ENCODE measurements at places on chromosomes 11 and 22.

- DNase-seq = no peak
Observed at GRCh38 chr11:104565583-104565961, 332.7 kb downstream of the CASP12 start.

- DNase-seq = no peak
Observed at GRCh38 chr11:77310721-77311120, 9.2 kb upstream of the GDPD4 start.

DNA sequence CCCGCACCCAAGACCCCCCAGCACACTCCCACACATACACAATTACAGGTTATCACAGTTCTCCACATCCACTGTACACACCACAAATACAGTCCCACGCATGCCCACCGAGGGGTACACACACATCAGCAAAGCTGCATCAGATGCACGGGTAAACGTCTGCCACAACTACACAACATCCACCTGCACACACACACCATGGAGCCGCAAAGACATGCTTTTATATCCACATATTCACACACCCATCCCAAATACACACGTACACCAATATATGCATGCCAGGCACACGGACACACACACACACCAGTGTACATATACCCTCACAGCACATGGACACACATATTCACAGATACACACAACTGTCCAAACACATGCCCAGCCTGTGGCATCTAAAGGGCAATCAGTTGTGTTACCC is 5.4 kb upstream of the KCNJ4 start:
- DNase-seq = no peak

- peak; percentile 43 for DNase-seq
Observed at GRCh38 chr11:57482782-57483561, 22.6 kb downstream of the RTN4RL2 start.

- DNase-seq = no peak
Observed at GRCh38 chr22:50443801-50444625, 30.8 kb downstream of the SBF1 start.

- no peak for DNase-seq
Observed at GRCh38 chr22:36492109-36492508, 10.7 kb upstream of the TXN2 start.

DNA sequence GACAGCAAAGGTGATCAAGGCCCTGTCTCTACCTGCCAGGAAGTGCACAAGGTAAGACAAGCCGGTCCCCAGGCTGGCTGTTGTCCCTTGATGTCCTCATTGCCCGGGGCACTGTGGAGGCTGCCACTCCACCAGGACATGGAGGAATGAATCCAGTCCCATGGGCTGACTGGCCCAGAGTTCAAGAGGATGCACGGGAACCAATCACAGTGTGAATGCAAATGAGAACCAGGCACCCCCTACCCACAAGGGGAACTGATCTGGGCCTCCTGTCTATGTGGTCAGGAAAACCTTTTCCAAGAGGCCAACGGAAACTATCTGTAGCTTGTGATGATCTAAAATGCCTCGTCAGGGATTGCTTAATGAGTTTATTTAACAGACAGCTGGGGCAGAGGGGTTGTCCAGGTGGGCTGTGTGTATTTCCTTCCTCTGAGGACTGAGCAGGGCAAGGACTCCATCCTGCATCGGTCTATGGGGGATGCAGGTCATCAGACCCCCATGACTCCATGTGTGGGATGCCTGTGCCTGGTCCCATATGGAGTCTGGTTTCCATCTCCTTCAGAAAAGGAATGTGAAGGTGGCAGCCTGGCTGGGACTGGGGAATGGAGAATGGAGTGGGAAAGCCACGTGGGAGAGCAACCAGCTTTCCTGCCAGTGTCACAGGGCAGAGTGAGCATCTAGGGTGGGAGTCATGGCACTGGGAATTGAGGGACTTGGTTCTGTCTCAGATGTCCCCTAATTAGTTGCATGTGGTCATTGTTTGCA is 60.5 kb downstream of the CD82 start:
- no peak for DNase-seq

GRCh38 chr11:63551091-63551888 is 11.9 kb downstream of the PLAAT2 start:
- DNase-seq = no peak

DNA sequence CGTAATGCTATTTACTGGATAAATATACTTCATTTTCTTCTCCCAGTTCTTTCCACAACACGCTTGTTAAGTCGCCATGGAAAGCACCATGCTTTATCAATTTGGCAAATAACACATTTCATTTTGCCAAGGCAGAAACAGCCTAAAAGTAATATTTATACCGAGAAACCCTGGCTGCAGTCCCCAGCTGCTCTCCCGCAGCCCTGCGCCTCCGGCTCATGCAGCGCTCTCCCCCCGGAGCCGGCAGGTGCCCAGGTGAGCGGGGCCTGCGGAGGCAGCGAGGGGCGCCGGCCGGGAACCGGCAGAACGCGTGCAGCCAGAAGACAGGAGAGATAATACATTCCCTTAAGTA is 681 bp upstream of the ARHGEF12 start:
- no peak for DNase-seq

DNA sequence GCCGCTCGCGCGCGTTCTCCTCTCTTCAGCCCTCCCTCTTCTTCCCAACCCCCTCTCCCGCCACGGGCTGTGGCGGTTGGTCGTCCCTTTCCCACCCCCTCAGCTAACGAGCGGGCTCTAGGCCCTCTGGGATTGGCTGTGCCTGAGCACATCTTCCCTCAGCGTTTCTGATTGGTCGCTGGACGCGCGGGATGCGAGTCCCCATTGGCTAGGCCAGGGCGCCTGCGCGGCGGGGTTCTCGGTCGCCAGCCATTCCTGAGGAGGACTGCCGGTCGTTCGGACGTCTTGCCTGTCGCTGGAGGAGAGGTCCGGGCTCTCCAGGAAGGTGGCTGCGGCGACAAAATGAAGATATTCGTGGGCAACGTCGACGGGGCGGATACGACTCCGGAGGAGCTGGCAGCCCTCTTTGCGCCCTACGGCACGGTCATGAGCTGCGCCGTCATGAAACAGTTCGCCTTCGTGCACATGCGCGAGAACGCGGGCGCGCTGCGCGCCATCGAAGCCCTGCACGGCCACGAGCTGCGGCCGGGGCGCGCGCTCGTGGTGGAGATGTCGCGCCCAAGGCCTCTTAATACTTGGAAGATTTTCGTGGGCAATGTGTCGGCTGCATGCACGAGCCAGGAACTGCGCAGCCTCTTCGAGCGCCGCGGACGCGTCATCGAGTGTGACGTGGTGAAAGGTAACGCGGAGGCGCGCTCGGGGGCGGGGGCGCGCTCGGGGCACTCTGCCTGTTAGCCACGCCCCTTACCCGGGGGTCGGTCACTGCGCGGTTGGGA is at the start of gene RBM14:
RBM14 (plus strand) TSS at position 252 of the 776 bp plus-strand sequence; CDS start at position 343, 91 bp downstream.
- peak; percentile 98 for DNase-seq

DNA sequence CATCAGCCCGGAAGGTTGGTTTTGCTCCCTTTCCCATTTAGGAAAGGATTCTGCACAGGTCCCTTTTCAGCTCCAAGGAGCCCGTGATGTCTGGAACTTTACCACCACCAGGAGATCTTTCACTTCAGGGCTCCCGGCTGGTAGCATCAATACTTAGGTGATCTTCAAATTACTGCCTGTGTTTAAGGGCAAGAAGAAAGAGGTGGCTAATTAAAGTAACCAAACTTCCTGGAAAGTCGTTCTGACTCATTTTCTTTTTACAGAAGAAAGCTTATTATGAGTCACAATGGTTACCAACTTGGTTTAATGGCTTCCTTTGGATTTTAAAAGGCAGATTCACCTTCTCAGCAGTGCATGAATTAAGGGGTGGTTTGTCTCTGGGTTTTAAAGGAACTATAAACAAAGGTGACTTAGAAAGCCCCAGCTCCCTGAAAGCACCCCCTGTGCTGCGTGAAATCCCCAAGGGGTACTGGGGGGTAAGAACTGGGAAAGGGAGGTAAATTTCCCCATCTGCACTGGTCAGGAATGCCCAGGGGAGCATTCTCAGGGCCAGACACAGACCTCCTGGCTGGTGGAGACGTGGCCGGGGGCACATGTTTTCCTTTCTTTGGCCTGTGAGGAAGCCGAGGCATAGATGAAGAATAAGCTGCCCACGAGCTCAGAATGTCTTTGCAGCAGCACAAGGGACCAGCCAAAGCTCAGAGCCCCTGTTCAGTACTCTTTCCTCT is 8.8 kb downstream of the POU2F3 start:
- DNase-seq = no peak

- DNase-seq = no peak
Observed at GRCh38 chr11:108148556-108148955, 27.2 kb downstream of the ACAT1 start.

DNA sequence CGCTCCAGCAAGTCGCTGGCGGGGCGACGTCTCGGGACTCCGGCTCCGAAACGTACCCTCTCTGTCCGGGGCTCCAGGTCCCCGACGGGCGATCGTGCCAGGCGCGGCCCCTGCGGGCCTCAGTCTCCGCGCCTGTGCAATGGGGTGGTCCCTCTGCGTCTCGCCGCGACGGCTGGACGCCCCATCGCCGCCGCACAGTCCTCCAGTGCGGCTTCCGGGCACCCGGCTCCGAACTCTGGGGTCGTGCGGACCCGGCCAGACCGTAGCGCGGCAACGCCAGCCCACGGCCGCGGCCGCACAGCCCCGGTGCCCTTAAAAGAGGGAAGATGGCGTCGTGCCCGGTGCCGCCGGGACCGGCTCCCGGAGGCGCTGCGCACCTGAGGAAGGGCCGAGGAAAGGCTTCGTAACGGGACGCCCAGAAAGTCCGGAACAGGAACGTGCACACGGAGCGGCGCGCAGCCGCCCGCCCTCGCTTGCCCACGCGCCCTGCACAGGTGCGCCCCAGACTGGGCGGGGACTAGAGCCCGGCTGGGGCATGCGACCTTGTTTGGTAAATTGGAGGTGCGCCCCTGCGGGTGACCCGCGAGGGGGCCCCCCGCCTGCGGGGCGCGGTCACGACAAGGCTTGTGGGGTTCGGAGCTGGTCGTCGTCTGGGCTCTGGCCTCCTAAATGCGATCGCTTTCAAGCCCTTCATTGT is 525 bp downstream of the BIK start:
- DNase-seq = no peak

GRCh38 chr11:55673860-55674259 is 11.9 kb downstream of the OR4C6 start:
- no peak for DNase-seq

DNA sequence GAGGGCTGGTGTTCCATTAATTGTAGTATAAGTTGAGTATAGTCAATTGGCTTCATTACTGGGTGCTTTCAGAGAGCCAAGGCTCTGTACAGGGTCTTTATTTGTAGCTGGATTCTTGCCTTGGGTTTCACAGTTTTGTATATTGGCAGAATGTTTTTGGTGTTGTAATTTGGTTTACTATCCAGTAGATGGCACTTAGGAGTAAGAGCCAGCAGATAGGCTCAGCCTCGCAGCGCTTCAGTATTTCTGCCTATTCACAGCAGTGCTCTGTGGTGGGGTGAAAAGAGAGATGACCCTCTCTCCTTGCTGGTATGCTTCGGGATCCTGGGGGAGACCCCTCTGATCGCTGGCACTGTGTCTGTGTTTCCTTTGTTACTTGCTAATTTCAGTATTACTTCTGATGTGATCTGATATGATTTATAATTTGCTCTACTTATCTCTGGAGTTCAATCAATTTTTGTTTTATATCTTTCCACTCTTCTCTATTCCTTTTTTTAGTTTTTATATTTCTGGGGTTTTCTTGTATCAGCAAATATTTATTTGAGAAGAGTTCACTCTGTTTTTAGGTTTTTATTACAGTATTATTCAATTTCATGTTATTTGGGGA is 52.2 kb downstream of the ANO5 start:
- no peak for DNase-seq

DNA sequence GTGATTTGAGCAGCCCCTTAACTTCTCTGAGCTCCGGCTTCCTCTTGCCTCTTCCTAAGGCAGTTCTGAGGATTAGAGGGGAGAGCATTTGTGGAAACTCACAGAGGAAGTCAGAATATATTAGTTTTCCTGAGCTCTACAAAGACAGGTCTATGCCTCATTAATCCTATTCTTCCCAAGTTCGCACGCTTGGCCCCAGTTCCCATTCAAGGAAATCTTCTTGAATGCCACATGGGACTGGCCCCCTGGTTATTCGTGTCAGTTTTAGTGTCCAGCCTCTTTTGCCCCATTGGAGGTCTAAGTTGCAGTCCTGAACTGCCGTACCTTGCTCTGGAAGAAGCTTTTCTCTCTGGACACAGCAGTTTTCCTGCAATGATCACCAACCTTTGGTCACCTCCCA is 37.6 kb upstream of the ALX4 start:
- no peak for DNase-seq

DNA sequence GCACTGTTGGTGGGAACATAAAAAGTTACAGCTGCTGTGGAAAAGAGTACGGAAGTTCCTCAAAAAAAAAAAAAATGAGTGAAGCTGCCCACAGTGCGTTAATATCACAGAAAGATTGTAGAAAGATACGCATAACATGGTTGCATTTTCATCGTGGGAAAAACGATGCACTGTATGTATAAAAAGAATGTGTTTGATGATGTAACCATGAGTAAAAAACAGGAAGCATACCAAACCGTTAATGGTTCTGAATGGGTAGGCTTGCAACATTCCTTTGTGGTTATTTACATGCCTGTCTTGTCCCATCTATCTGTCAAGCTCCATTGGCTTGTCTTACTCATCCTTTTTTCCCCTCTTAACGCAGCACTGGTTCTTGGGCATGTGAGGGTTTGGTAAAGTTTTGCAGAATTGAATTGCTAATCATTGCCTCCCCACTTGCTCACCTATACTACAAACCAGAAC is 33.8 kb upstream of the DKK3 start:
- DNase-seq = no peak

DNA sequence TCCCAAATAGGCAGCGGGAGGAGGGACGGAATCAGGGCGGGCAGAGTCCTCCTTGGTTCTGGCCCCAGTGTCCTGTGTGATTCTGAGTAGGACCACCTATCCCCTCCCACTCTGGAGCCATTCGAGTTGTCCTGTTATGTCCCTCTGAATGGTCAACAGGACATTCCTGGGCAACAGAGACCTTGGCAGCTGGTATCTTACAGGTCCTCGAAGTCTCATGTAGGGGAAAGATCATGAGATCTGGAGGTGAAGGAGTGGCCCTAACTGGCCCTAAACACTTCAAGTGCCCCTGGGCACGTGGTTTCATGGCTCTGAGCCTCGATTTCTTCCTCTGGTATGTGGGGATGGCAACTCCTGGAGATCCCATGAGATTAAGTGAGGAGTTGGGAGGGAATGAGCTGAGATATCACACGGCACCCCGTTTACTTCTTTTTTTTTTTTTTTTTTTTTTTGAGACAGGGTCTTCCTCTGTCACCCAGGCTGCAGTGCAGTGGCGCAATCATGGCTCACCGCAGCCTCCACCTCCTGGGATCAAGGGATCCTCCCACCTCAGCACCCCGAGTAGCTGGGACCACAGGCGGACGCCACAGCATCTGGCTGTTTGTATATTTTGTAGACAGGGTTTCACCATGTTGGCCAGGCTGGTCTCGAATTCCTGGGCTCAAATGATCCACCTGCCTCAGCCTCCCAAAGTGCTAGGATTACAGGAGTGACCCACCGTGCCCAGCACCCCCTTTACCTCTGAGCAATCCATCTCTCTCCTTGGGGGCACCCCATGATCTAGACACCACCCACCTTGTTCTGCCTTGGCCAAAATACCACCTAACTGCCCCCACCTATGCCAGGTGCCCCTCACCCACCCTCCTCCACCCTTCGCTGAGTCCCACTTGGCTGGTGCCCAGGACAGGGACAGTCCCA is 6.8 kb downstream of the LIF start:
- DNase-seq = no peak

- no peak for DNase-seq
Observed at GRCh38 chr11:132205496-132205895, 835.1 kb downstream of the NTM start.

- DNase-seq = no peak
Observed at GRCh38 chr11:33753304-33753967, 17.2 kb upstream of the CD59 start.

GRCh38 chr11:64396079-64396591 is 37.2 kb downstream of the RPS6KA4 start:
- DNase-seq = no peak
